Activated CD4-positive, CD25-positive, alpha-beta regulatory T cell treated with anti-CD3 and anti-CD28 coated beads, Interleukin-2, amount 50 U/mL, for 72 hours (primary cell): ENCODE measurements at places on chromosomes 11 and 22.

DNA sequence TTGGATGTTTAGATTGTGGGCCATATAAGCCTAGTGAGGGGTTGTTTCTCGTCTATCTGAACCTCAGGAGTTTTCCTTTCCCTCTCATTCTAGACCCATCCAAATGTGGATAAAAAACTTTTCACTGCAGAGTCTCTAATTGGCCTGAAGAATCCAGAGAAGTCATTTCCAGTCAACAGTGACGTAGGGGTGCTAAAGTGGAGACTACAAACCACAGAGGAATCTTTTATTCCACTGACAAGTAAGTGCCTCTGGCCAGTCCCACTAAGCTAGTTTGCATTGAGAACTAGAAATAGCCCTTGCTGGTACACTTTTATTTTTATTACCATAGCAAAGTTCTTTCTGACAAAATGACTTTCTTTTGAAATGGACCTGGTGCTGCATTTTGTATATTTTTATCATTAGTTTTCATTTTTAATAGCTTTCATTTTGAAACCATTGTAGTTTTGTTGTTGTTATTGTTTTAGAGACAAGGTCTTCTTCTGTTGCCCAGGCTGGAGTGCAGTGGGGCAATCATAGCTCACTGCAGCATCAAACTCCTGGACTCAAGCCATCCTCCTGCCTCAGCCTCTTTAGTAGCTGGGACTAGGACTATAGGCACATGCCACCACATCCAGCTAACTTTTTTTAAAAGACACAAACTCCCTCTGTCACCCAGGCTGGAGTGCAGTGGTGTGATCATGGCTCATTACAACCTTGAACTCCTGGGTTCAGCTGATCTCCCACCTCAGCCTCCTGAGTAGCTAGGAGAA lies 14.6 kb upstream of the PHLDB1 start:
- DNase-seq, result no peak

DNA sequence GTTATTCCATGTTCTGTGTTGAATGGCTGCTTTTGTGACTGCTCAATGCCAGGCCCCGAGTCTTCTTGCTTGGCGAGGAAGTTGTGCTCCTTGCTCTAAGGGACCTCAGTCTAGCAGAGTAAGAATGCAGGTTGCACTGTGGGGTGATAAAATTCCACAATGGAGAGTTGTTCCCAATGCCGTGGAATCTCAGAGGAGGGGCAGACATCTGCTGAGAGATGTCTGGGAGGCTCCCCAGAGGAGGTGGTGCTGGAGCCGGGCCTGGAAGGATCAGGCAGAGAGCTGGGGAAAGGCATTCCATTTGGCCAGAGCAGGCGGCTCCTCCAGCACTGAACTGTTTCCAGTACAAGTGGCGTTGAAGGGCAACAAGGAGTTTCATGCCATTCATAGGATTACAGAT lies 55.2 kb downstream of the ST3GAL4 start:
- DNase-seq, result no peak

- DNase-seq, result no peak
These were observed 17.9 kb downstream of the KCNE3 start for GRCh38 chr11:74449369-74449931.

DNA sequence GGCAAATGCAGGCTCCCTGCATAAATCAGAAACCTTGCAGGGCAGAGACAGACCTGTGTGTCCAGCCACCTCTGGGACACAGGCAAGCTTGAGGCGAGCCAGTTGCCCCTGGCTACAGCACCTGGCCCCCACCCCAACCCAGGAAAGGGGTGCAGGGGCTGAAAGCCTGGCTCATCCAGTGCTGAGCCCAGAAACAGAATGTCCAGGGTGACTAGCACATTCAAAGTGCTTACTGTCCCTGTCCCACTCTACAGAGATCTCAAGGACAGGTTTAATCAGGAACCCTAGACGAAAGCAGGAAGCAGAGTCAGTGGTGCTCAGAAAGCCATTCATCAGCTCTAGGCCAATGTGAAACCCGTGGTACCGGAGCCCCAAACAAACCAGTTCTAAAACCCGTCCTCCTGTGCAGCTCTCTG lies 31.9 kb downstream of the PLEKHA7 start:
- DNase-seq, result no peak
